ENCODE measurements at places on chromosomes 5 and 9. TPM values are rescaled to one million over a fixed set of nuclear protein-coding genes. Genes with fewer than 3 reads are reported as not detected.
A peak's percentile ranks its signal among the peaks of the same experiment; 100 is the strongest.

GRCh38 chr5:17314907-17315471, 97.6 kb downstream of the BASP1 start:
- H3K36me3 ChIP-seq, result no peaks in the 10 kb centered on the region
- H3K4me1 ChIP-seq, result no peaks in the 10 kb centered on the region
- no peak overlapping the region for H3K4me3 ChIP-seq
- H3K27ac ChIP-seq, result no peak overlapping the region
- H3K27me3 ChIP-seq, result no peaks in the 10 kb centered on the region

Gene GNE
- 9.3 TPM for polyA plus RNA-seq

GRCh38 chr5:91416491-91416890, 33.4 kb upstream of the ARRDC3 start:
- H3K4me1 ChIP-seq, result no peaks in the 10 kb centered on the region
- no peaks in the 10 kb centered on the region for H3K27me3 ChIP-seq
- DNase-seq, result no peak
- no peak overlapping the region for H3K27ac ChIP-seq
- H3K36me3 ChIP-seq, result no peaks in the 10 kb centered on the region

DNA sequence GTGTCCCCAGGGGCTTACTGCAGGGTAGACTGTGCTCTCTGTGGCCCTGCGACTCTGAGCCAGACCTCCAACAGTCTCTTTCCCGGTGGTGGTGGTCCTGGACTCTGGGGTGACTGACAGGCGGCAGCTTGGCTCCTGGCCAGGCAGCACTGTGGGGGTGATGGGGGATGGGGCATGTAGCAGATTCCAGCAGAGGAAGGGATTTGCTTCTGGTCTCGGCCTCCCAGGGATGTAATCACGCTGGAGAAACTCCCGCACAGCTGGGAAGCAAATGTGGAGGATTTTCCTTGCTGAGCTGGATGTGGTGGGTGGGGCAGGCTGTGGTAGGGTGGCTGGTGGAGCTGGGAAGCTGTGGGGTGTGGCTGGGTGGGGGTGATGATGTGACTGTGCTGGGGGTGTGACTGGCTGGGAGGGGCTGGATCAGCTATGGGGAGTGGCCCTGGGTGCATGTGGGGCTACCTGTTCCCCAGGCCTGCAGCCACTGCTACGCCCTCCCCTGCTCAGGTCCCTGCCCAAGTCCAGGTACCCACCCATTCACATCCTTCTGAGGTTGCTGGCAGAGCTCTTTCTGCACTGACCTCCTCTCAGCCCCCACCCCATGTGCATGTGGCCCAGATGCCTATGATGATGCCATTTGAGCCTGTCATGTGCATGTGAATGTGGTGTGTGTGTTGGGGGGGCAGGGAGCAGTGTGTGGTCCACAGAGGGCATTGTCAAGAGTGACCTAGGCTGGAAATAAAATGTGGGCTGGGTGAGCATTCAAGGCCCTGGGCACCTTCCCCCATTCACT, 3.8 kb downstream of the NDST1 start:
- no peak overlapping the region for H3K27ac ChIP-seq
- no peak overlapping the region for H3K4me3 ChIP-seq
- H3K36me3 ChIP-seq, result no peaks in the 10 kb centered on the region
- peaks cover 35% of the 10 kb centered on the region for H3K4me1 ChIP-seq

Gene PAEP
- 0.70 TPM for polyA plus RNA-seq

GRCh38 chr5:9182899-9183695, 362.8 kb downstream of the SEMA5A start:
- DNase-seq, result no peak
- H3K27ac ChIP-seq, result no peak overlapping the region
- H3K4me3 ChIP-seq, result no peak overlapping the region
- no peaks in the 10 kb centered on the region for H3K4me1 ChIP-seq
- no peaks in the 10 kb centered on the region for H3K27me3 ChIP-seq

DNA sequence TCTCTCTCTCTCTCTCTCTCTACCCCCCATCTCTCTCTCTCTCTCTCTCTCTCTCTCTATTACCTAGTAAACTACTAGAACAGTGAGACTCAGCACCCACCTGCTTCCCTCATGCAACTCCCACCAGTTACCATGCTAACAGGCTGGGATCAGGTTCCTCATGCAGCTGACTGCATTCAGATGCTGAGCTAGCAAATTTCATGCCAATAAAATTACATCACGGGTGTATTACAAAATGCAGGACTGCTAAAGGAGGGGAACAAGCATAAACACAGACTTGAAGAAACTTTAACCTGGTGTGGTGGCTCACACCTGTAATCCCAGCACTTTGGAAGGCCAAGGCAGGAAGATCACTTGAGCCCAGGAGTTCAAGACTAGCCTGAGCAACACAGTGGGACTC, 76.0 kb downstream of the CEMIP2 start:
- peaks cover 18% of the 10 kb centered on the region for H3K36me3 ChIP-seq
- H3K27me3 ChIP-seq, result no peaks in the 10 kb centered on the region
- H3K27ac ChIP-seq, result no peak overlapping the region
- no peak for DNase-seq

DNA sequence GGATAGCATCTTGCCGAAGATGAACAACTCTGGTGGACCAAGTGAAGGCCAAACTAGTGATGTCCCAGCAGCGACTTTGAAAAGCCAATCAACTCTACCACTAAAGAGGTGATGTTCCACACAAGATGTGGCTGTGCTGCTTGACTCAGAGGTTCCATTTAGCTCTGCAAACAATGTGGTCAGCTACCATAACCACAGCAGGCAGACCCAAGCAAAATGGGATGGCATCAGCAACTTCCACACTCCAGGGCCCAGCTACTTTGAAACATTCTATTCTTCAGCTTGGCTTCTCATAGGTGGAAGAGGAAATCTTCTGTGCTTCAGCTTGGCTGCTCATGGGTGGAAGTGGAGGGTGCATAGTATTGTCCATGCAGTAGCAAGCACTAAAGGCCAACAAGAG, 70.5 kb downstream of the IRX2 start:
- H3K36me3 ChIP-seq, result no peaks in the 10 kb centered on the region
- no peaks in the 10 kb centered on the region for H3K4me1 ChIP-seq
- no peak overlapping the region for H3K27ac ChIP-seq
- H3K27me3 ChIP-seq, result no peaks in the 10 kb centered on the region
- H3K4me3 ChIP-seq, result no peak overlapping the region

Gene IFNE
- not detected for polyA plus RNA-seq

DNA sequence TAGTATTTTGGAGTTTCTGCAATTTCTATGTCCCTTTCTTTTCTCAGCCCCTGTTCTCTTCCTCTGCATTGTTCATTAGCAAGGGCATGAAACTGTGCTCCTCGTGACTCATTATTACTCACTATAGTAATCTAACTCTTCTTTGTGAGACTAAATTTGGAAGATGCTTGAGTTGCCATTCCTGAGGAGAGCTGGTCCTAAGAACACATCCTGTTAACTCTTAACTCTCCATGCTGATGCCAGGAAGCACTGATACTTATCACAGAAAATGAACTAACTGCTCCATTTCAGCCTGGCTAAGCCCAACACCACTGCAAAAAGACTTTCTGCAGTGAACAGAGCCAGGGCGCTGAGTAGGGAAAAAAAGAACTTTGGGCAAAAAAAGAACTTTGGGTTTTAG, 10.6 kb upstream of the CSNK1A1 start:
- H3K4me3 ChIP-seq, result no peak overlapping the region
- no peaks in the 10 kb centered on the region for H3K27me3 ChIP-seq
- peak overlapping the region; percentile 53 for H3K27ac ChIP-seq

Gene HCN1
- not detected for polyA plus RNA-seq

- H3K4me1 ChIP-seq, result peaks cover 10% of the 10 kb centered on the region
- H3K36me3 ChIP-seq, result no peaks in the 10 kb centered on the region
- no peak for DNase-seq
- H3K27me3 ChIP-seq, result no peaks in the 10 kb centered on the region
- H3K27ac ChIP-seq, result no peak overlapping the region
Observed at GRCh38 chr5:122172207-122172606, 42.9 kb downstream of the ZNF474 start.

DNA sequence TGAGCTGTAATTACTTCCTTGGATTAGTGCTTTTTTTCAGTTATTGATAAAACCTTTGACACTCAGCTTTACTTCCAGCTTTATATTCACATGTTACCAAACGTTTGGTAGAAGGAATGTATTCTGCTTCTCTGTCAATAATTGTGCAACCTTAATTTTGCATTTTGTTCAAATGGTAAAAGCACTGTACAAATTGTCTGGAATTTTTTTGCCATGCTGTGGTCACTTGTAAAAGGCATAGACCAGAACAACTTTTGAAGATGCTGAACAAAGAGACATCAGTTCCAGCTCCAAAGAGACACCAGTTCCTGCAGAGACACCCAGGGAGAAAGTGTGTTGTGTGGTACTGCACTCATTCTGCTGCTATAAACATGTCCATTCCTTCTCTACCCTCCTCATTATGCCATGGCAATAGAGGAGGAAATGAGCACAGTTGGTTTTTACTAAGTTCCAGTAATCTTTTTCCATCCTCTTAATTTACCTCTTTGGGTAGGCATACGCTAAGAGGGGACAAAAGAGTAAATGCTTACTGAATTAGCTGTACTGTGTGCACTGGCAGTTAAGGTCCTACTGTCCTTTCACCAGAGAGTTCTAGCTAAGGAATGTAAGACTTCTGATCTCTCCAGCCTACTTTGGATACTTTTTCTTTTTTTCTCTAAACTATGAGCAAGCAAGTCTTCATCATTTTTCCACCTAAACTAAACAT, 387.4 kb downstream of the FGF10 start:
- H3K27ac ChIP-seq, result no peak overlapping the region
- no peaks in the 10 kb centered on the region for H3K36me3 ChIP-seq
- no peak overlapping the region for H3K4me3 ChIP-seq

DNA sequence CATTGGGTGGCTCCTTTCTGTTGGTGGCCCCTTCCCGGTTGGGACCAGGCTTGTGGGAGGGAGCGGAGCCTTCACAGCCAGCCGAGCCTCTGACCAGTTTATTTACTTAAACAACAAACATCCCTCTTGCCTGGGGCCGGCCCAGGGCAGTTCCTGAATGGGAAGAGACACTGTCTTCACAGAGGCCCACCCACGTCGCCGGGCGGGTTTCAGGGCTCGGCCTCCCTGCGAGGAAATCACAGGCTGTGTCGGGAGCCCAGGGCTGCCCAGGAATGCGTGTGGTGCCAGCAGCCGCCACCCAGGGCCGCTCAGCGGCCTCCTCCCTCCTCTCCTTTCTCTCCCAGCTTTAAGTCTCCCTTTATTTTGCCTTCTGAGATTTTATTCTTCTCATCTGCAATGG, 132.5 kb downstream of the HSD17B3 start:
- H3K36me3 ChIP-seq, result no peaks in the 10 kb centered on the region
- H3K27ac ChIP-seq, result no peak overlapping the region
- H3K4me1 ChIP-seq, result no peaks in the 10 kb centered on the region
- no peak overlapping the region for H3K4me3 ChIP-seq
- DNase-seq, result no peak
- H3K27me3 ChIP-seq, result peaks cover 47% of the 10 kb centered on the region

DNA sequence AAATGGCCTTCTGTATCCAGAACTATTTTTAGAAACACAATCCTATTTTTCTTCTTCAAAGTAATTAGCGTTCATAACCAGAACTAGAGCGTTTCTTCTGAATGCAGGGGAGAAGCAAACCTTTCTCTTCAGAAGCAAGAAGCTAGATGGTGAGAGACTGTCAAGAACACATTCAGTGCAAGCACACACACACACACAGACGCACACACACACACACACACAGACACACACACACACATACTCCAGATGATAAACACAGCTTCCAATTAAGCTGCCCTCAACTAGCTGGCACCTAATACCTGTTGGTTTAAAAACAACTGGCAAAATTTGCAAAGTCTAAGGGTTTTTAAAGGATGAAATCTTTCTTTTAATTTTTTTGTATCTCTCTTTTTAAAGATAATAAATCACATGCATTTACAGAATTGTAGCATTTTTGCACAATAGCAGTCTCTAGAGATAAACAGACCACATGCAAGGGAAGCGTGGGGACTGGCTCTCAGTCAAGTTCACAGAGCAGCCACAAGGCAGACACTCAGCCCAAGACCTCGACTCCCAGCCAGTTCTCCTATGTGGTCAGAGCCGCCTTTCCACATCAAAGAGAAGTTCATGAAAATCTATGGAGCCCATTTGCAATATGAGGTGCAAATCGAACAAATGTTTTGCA, 138.5 kb downstream of the TTLL11 start:
- H3K4me3 ChIP-seq, result no peak overlapping the region
- H3K4me1 ChIP-seq, result no peaks in the 10 kb centered on the region
- peaks cover 37% of the 10 kb centered on the region for H3K27me3 ChIP-seq
- no peak overlapping the region for H3K27ac ChIP-seq

Gene SPATA31D1
- polyA plus RNA-seq, result not detected

Gene CERCAM
- polyA plus RNA-seq, result 26.4 TPM

- no peaks in the 10 kb centered on the region for H3K4me1 ChIP-seq
- H3K36me3 ChIP-seq, result no peaks in the 10 kb centered on the region
- H3K27me3 ChIP-seq, result no peaks in the 10 kb centered on the region
- H3K27ac ChIP-seq, result no peak overlapping the region
Observed at GRCh38 chr5:76691467-76692273, 24.3 kb upstream of the F2R start.

DNA sequence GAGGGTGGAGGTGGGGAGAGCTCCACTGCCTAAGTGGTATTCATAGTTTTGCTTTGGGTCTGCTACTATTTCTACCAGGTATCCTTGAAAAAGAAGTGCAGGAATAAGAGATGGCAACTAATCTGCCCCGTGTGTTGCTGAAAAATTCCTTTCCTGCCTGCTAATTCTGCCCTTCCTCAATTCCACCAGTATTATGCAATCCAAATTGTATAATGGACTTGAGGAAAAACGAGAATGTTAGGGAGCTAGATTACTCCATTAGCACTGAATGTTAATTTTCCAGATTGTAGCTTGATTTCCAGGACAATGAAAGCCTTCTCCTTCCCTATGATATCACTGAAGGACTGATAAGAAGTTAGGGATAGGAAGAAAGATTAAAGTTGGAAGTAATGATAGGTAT, 16.9 kb downstream of the ADAM19 start:
- H3K4me3 ChIP-seq, result no peak overlapping the region
- H3K4me1 ChIP-seq, result peaks cover 4% of the 10 kb centered on the region
- DNase-seq, result no peak
- H3K27me3 ChIP-seq, result no peaks in the 10 kb centered on the region
- no peaks in the 10 kb centered on the region for H3K36me3 ChIP-seq

DNA sequence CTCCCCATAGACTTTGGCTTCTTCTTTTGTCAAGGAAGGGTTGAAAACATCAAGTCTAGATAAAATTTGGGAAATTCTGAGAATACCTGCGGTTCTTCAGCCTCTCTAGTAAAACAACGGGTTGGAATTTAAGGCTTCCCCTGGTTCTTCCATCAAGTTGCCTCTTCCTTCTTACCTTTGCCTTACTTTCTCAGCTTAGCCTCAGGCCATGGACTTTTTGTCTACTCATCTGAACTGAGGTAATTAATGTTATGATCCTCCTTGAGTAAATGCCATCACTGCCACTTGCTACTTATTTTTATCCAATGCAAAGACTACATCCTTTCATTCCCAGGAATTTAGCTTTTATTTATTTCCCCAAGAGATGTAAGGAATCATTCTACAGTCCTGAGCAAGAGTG, 184.4 kb downstream of the MPDZ start:
- no peaks in the 10 kb centered on the region for H3K27me3 ChIP-seq
- H3K36me3 ChIP-seq, result no peaks in the 10 kb centered on the region
- H3K27ac ChIP-seq, result no peak overlapping the region
- DNase-seq, result no peak
- H3K4me1 ChIP-seq, result no peaks in the 10 kb centered on the region

- peak overlapping the region; percentile 49 for H3K4me3 ChIP-seq
- no peak for DNase-seq
- H3K27me3 ChIP-seq, result peaks cover 18% of the 10 kb centered on the region
- peak overlapping the region; percentile 49 for H3K27ac ChIP-seq
- H3K4me1 ChIP-seq, result peaks cover 60% of the 10 kb centered on the region
- H3K36me3 ChIP-seq, result no peaks in the 10 kb centered on the region
Observed at GRCh38 chr9:129176701-129177442, 1.2 kb downstream of the IER5L start.

Gene SCGB3A2
- not detected for polyA plus RNA-seq

Data from K562 (cell line).